Naive thymus-derived CD4-positive, alpha-beta T cell (primary cell): ENCODE measurements at places on chromosomes 13 and 19. TPM values are rescaled to one million over a fixed set of nuclear protein-coding genes. Genes with fewer than 3 reads are reported as not detected.

Gene TEKTIP1
- total RNA-seq = 10.6 TPM

Gene MIER2
- total RNA-seq = 16.0 TPM

Gene NLRP4
- not detected for total RNA-seq

Gene FAM216B
- not detected for total RNA-seq

GRCh38 chr13:63206461-63206860, 1790.8 kb upstream of the PCDH20 start:
- no peaks in the 10 kb centered on the region for H3K27me3 ChIP-seq
- H3K4me3 ChIP-seq = no peak overlapping the region
- no peaks in the 10 kb centered on the region for H3K4me1 ChIP-seq
- H3K27ac ChIP-seq = no peak overlapping the region
- no peaks in the 10 kb centered on the region for H3K36me3 ChIP-seq

DNA sequence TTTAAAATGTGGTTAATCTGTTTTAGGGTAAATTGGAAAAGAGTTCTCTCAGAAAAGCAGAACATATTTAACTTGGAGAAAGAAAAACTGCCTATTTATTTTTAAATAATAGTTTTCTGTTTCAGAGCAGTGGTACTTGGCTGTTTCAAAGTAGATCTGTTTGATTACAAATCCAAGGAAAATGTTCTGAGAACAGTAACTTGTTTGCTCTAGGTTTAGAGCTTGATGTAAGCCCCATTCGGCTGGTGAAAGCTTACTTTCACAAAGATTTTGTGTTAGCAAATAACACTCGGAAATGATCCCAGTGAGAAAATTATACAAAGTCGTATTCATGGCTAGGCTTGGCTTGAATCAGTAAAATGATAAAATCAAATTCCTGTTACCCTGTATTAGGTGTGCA, 395.8 kb upstream of the GPC6 start:
- H3K4me3 ChIP-seq = no peak overlapping the region
- H3K27me3 ChIP-seq = no peaks in the 10 kb centered on the region
- H3K36me3 ChIP-seq = no peaks in the 10 kb centered on the region
- no peak overlapping the region for H3K27ac ChIP-seq
- no peaks in the 10 kb centered on the region for H3K4me1 ChIP-seq
- no peak for DNase-seq

DNA sequence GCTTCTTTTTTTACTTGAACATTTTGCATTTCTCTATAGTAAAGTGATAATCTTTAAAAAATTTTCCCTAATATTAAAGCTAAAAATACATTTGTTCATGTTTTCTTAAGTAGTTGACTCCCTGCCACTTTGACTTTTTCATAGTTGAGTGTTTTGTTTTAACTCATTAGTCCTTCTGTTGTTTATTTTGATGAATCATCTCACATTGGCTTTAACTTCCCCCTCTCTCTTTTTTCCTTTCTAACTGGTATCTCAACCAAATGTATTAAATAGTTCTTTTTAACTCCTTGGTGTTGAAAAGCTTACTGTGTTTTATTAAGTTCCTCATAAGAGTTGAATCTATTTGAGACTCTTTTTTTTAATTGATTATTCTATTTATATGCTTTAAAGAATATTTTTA, 2.8 kb downstream of the TNFSF13B start:
- no peaks in the 10 kb centered on the region for H3K27me3 ChIP-seq
- H3K27ac ChIP-seq = no peak overlapping the region
- no peak for DNase-seq
- H3K4me3 ChIP-seq = no peak overlapping the region
- H3K36me3 ChIP-seq = no peaks in the 10 kb centered on the region

DNA sequence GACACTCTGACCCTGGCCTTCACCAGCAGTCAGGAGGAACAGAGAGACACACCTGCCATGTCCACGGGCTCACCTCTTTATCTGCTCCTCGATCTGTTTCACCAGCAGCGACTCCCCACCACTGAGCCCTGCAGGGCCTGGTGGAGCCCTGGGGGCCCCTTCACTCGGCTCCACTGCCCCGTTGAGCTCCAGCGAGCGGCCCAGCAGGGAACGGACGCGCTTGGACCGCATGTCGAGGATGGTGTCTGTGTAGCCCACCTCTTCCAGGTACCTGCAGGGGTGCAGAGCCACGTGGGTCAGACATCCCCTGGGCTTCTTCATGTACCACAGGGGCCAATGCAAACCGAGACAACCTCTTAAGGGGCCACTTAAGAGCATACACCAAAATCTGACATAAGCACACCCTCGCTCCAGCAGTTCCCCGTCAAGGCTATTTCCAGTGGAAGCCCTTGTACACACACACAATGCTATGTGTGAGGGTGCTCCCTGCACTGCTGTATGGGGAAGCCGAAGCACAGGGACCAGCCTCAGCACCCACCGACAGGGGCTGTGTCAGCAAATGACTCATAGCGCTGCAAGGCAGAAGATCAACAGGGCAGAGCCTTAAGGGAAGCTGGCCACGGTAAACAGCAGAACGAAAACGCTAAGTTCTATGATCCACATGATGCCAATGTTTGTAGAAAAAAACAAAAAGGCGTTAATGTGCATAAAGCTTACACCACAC, 12.7 kb upstream of the FKRP start:
- H3K4me3 ChIP-seq = no peak overlapping the region
- H3K4me1 ChIP-seq = no peaks in the 10 kb centered on the region
- no peaks in the 10 kb centered on the region for H3K27me3 ChIP-seq
- no peak for DNase-seq
- H3K36me3 ChIP-seq = peaks cover 22% of the 10 kb centered on the region

- H3K4me3 ChIP-seq = no peak overlapping the region
- no peak for DNase-seq
- H3K27ac ChIP-seq = no peak overlapping the region
- H3K36me3 ChIP-seq = no peaks in the 10 kb centered on the region
- no peaks in the 10 kb centered on the region for H3K4me1 ChIP-seq
- H3K27me3 ChIP-seq = no peaks in the 10 kb centered on the region
Measured at GRCh38 chr13:41568972-41569351, 111.6 kb downstream of the RGCC start.

GRCh38 chr13:105519771-105520170, 1015.7 kb downstream of the EFNB2 start:
- no peaks in the 10 kb centered on the region for H3K36me3 ChIP-seq
- H3K27me3 ChIP-seq = no peaks in the 10 kb centered on the region
- H3K4me1 ChIP-seq = no peaks in the 10 kb centered on the region
- no peak overlapping the region for H3K4me3 ChIP-seq
- no peak overlapping the region for H3K27ac ChIP-seq
